ENCODE measurements at places on chromosomes 2 and 18.

GRCh38 chr2:45237850-45238542 lies 228.7 kb upstream of the SIX2 start:
- DNase-seq, result no peak

DNA sequence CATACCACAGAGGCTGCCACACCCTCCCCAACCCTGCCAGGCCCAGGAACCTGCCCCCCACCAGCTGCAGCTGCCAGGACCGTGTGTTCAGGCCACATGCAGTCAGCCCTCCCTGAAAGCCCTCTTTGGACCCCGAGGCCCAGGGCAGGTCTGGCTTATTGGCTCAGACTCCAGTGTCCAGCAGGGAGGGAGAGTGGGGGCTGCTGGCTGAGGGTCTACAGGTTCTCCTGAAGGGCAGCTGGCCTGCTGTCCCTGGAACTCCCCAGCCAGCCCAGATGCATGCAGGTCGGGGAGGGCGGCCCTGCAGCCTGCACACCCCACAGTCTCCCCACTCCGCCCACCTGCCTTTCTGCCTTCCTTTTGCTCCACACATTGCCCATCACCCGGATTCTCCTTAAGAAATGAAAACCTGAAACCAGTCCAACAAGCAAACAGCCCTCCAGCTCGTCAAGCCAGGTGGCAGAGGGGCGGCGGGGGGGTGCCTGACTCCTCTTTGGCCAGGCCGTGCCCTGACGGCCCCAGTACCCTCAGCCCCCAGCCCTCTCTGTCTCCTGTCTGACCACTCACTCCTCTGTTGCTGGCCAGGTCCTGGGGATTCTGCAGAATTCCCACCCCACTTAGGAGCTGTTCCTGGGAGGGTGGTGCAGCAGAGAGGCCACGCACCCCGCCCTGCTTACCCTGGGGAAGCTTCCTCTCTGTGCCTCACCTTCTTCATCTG lies 18.0 kb downstream of the GPR35 start:
- DNase-seq, result no peak

DNA sequence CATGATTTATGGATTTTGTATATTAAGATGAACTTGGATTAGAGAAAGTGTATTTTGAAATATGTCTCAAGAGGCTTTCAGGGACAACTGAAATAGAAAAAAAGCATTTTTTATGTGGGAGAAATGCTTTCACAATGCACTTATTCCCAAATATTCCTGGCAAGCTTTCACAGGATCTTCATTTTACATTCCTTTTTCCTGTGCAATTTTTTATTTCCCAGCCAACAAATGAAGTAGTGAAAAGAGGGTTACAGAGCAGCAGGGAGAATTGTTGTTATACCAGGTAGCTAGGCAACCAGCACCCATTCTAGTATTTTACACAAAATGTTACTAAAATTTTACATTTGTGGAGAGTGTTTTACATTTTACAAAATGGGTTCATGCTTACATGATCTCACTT lies 167.0 kb upstream of the RPRM start:
- DNase-seq, result no peak

GRCh38 chr2:150931451-150931850 lies 330.2 kb downstream of the RBM43 start:
- DNase-seq, result no peak

- no peak for DNase-seq
These were observed 116.5 kb downstream of the DOCK10 start for GRCh38 chr2:224925810-224926100.

DNA sequence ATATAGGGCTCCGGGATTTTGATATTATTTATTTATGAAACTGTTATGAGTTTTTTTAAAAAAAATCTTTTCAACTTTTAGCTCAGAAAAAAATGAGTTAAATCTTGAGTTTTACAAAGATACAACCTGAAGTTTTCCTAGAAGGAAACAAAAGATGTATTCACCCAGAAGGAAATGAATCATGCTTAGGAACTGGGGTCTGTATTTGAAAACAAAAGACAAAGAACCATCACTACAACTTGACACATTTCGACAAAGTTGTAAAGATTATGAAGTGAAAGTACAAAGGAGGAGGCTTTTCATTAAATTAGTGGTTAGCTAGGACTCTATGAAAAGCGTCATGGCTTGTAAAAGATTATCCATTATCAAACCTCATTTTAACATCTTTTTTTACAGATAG lies 143.3 kb downstream of the PDE1A start:
- DNase-seq, result no peak

- DNase-seq, result no peak
These were observed 167.1 kb upstream of the PKDCC start for GRCh38 chr2:41880561-41881243.

All from stimulated activated CD4-positive, alpha-beta T cell treated with anti-CD3 and anti-CD28 coated beads, TNF-alpha, amount 100 ng/mL, for 24 hours (primary cell).